ENCODE measurements at places on chromosomes 3 and 15.

DNA sequence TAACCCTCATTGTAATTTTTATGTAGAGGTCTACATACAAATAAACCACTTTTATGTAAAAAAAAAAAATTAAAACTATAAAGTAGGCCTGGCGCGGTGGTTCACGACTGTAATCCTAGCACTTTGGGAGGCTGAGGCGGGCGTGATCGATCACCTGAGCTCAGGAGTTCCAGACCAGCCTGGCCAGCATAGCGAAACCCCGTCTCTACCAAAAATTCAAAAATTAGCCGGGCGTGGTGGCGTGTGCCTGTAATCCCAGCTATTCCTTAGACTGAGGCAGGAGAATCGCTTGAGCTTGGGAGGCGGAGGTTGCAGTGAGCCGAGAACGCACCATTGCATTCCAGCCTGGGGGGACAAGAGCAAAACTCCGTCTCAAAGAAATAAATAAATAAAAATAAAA lies 766 bp upstream of the SLC12A6 start:
- DNase-seq, result no peak

GRCh38 chr3:127573912-127574311 lies 16.6 kb downstream of the TPRA1 start:
- DNase-seq, result no peak

GRCh38 chr3:105137911-105138310 lies 228.8 kb upstream of the ALCAM start:
- no peak for DNase-seq

DNA sequence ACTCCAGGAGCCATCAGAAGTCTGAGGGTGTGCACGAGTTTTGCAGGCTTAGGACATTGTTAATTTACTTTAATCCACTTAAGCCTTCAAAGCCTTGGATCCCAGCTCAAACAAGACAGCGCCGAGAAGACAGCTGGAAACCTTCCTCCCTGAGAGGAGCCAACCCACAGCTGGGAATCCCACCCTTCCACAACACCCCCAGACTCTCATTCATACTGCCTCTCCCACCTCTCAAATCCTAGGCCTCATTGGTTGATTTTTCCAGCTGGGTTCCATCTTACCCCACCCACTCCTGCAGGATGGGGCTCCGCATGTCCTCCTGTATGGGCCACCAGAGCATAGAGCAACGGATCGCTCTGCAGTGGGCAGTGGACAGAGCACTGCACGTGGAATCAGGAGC lies 80.4 kb downstream of the SEMA5B start:
- no peak for DNase-seq

- DNase-seq, result no peak
Observed at GRCh38 chr15:74170875-74171578, 2.5 kb upstream of the ISLR start.

GRCh38 chr3:49721896-49722781 lies 1.6 kb downstream of the GMPPB start:
- no peak for DNase-seq

DNA sequence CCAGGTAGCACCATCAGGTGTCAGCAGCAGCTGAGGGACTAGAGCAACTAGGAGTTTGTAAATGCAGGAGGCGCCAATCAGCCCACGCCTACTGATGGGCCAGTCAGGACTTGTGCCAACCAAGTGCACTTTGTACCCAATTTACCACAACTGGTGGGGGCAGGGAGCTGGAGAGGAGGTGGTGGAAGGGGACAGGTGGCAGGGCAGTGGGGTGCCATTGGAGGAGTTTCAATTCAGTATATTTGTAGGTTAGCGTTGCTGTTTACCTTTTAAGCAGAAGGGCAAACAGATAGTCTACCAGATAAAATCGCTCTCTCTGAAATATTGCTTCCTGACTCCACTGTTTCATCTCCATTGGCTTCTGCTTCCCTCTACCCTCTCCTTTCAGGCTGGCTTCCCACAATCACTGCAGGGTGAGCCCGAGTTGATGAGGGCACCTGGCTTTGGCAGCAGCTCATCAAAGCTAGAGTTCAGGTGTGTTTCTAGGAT lies 75.7 kb downstream of the TRIM69 start:
- no peak for DNase-seq

- no peak for DNase-seq
Observed at GRCh38 chr3:193262707-193263106, 21.7 kb downstream of the PLAAT1 start.

DNA sequence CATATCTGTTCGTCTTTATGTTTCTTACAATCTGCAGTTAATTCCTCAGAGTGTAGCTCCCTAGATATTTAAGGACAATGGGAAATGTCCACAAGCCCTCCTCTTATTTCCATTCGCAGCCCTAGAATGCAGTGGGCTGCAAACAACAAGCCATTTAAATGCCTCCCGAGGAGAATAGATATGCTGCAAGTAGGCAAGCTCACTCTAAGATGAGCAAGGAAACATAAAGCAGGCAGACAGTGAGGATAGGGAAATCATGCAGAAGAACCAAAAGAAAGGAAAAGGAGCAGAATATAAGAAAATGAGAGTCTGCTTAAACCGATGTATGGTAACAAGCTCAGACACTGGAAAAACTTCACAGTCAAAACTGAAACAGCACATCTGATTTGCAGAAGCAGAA lies 561.9 kb downstream of the GBE1 start:
- no peak for DNase-seq

- no peak for DNase-seq
Observed at GRCh38 chr3:138907539-138907938, 39.4 kb downstream of the FOXL2 start.

- no peak for DNase-seq
Observed at GRCh38 chr15:62770111-62770660, 272.4 kb upstream of the TPM1 start.

DNA sequence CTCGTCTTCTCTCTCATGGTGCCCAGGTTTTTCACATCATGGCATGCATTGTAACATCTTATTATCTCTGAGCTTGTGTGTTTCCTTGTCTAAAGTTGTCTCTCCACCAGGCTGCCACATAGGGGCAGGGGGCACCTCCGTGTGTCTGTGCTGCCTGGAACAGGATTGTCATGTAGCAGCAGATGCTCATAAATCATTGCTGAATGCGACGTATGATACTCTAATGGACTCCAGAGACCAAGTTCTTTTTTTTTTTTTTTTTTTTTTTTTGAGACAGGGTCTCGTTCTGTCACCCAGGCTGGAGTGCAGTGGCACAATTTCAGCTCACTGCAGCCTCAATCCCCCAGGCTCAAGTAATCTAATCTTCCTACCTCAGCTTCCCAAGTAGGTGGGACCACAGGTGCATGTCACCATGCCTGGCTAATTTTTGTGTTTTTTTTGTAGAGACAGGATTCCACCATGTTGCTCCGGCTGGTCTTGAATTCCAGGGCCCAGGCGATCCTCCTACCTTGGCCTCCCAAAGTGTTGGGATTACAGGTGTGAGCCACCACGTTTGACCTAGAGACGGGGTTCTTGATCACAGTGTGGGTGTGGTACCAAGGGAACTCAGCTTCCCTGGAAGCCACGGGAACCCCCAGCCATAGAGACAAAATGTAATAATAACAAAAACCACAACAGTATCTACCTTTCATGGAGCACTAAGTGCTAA lies 4.7 kb upstream of the DNASE1L3 start:
- DNase-seq, result no peak

DNA sequence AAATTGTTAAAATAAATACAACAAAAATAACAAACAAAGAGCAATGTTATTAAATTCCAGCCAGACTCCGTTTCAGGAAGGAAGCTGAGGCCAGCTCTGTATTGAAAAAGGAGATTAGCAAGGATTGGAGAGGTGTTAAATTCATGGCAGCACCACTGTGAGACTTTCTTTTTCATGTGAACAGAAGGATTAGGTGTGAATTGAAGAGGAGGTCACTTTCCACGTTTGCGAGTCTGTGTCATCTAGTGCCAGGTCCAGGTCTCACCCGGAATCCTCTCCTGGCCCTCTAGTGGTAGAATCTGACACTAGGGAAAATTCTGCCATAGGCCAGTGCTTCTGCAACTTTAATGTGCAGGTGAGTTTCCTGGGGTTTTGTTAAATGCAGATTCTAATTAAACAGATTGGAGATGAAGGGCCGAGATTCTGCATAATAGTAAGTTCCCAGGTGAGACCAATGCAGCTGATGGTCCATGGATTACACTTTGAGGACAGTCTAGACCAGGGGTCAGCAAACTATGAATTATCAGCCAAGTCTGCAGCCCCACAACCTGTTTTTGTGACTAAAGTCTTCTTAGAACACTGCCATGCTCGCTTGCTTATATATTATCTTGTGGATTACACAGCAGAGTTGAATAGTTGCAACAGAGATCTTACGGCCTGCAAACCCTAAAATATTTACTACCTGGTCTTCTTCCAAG lies 9.2 kb upstream of the SLC6A1 start:
- no peak for DNase-seq

GRCh38 chr3:123679712-123680386 lies 95.0 kb upstream of the HACD2 start:
- no peak for DNase-seq

GRCh38 chr15:26887926-26888666 lies 21.2 kb downstream of the GABRA5 start:
- no peak for DNase-seq

DNA sequence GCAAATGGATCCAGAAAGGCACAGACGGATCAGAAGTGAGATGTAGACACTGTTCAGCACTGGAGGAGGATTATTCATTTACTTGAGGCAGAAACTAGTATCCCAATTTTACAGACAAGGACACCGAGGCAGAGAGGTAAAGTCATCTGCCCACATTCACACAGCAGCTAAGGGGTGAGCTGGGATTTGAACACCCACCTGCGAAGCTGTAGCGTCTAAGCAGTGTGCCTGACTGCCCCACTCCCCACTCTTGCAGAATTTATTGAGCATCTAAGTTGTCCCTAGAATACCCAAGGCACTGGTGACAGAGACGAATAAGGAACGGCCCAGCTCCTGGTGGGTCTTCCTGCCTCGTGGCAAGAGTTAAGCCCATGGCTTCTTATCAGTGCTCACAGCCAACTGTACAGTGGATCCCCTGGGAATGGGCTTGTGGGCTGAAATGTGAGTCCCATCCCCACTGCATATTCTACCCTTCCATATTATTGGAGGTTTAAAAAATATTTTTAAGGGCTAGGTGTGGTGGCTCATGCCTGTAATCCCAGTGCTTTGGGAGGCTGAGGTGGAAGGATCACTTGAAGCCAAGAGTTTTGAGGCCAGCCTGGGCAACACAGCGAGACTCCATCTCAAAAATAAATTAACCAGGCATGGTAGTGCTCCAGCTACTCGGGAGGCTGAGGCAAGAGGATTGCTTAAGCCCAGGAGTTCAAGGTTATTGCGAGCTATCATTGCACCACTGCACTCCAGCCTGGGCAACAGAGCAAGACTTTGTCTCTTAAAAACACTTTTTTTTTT lies 77.6 kb downstream of the IQSEC1 start:
- DNase-seq, result no peak

GRCh38 chr15:40952301-40952900 lies 870 bp upstream of the CHAC1 start:
- no peak for DNase-seq

DNA sequence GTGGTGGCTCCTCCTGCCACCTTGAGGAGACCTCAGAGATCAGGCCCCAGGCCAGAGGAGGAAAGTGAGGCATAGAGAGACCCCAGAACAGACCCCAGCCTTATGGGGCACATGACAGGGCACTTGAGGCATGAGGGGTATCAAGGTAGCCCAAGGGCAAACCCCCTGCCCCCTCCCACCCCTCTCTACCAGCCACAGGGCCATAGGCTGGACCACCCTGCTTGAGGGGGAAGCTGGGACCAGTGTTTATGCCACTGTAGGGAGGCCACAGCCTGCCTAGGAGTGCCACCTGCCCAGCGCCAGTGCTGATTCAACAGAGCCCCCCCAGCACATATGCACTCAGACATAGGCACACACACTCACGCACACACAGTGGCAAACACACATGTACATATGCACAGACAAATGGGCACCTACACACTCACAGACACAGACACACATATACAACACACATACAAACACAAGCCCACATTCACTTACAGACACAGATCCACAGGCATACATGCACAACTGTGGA lies 10.3 kb downstream of the MYL3 start:
- DNase-seq, result no peak

GRCh38 chr3:196111939-196112386 lies 30.1 kb upstream of the TFRC start:
- DNase-seq, result no peak

DNA sequence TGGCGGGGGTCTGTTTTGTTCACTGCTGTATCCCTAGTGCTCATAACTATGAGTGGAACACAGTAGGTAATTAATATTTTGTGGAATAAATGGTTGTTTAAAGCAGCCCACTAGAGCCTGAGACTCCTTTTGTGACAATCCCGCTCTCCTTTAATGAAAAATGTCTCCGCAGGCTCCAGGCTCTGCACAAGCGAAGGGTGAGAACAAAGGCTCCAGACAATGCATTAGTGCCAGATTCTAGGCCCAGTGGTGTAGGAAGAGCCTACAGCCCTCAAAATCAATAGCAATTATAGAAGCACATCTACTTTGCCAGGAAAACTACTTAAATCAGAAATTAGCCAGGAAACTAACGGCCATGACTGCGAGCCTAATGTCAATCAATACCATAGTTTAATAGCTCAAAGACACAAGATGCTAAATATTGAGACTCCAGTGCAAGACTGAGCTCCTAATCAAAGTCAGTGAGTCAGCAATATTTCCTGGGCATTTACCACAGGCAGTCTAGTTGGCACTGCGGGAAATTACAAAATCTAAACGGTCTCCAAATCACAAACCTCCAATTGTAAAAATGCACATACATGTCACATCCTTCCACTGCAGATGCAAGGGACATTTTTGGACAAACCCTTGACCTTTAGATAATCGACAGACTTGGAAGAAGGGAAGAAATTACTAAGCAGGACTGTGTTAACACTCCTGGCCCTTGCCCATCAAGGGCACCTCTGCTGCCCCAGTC lies 2.3 kb downstream of the ANXA2 start:
- no peak for DNase-seq

- no peak for DNase-seq
Observed at GRCh38 chr3:124597273-124597672, 133.0 kb upstream of the UMPS start.

- no peak for DNase-seq
Observed at GRCh38 chr3:86658876-86659275, 332.1 kb downstream of the VGLL3 start.

GRCh38 chr3:136783708-136784191 lies 31.6 kb upstream of the STAG1 start:
- DNase-seq, result no peak

DNA sequence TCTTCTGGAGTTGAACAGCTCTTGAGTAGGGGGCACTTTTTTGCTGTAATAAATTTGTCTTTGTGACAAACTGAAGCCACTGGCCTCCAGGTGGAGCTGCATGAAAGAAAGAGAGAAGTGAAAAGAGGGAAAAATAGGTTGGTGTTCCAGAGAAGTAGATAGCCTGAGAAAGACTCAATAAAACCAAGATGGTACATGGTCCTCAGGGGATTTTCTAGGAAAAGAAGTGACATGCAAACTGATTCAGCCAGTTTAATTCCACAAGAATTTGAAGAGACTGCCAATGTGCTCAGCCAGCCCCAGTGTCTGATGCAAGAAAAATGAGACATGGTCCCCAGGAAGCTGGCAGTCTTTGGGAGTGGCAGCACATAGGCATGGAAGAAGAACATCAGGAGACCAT lies 152.7 kb downstream of the CD47 start:
- DNase-seq, result peak; percentile 7

All from activated CD4-positive, alpha-beta T cell treated with anti-CD3 and anti-CD28 coated beads, Interleukin-2, amount 50 U/mL, for 4 hours (primary cell).